Activated CD8-positive, alpha-beta memory T cell treated with anti-CD3 and anti-CD28 coated beads, Interleukin-2, amount 10 ng/mL, durations not matched to agents 7 days and 5 days (primary cell): ENCODE measurements at places on chromosomes 1 and 21. TPM values are rescaled to one million over a fixed set of nuclear protein-coding genes. Genes with fewer than 3 reads are reported as not detected.

The KCND3 gene
- not detected for total RNA-seq

- DNase-seq = no peak
These were observed 478.0 kb downstream of the CAMTA1 start for GRCh38 chr1:7263021-7263960.

DNA sequence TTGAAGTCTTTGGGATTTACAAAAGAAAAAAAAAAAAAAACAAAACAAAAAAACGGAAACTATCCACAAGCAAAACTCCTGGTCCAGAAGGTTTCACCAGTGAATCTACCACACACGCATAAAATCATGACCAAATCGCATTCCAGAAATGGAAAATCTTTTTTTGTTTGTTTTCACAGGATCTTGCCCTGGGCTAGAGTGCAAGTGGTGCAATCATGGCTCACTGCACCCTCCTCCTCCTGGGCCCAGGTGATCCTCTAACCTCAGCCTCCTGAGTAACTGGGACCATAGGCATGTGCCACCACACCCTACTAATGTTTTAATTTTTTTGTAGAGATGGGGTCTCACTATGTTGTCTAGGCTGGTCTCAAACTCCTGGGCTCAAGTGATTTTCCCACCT is 100.5 kb downstream of the DYRK1A start:
- DNase-seq = no peak

The AMY2B gene
- total RNA-seq = 5.0 TPM

The EPHA8 gene
- total RNA-seq = not detected

GRCh38 chr1:154816937-154817336 is 53.1 kb downstream of the KCNN3 start:
- no peak for DNase-seq
